ENCODE measurements at places on chromosomes 7 and 10.
A peak's percentile ranks its signal among the peaks of the same experiment; 100 is the strongest.

GRCh38 chr7:132309102-132309805, 267.0 kb downstream of the PLXNA4 start:
- no peak for DNase-seq

GRCh38 chr7:96055717-96056116, 266.2 kb downstream of the SLC25A13 start:
- DNase-seq, result no peak

DNA sequence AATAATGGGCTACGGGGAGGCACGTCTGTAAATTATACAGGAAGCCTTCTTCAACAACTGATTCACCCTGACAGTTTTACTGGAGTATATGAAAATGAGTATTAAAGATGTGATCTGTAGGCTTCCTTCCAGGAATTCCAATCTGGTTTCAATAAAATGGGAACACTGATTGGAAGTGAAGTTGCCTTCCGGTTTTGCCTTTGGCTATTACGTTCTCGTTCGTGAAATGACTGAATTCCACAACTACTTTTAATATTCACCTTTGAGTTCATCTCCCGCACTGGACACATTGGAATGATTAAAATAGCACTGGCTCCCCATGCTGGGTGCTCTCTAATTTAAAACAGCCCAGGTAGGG, 350.1 kb upstream of the MKI67 start:
- no peak for DNase-seq

- no peak for DNase-seq
Measured at GRCh38 chr10:5142199-5142598, 42.8 kb downstream of the AKR1C8 start.

DNA sequence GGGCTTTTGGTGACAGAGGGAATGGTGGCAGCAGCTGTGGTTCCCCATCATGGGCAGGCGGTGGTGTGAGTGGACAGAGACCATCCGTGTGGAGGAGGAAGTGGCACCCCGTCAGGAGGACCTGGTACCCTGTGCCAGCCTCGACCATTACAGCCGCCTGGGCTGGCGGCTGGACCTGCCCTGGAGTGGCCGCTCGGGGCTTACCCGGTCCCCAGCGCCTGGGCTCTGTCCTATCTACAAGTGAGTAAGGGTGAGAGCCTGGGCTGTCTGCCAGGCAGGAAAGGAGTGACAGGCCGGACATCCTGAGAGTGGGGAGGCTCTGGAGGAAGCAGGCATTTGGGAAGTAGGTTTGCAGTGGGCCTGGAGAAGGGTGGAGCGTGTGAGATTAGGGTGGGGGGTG, 2.9 kb upstream of the ZNF467 start:
- no peak for DNase-seq

- DNase-seq, result no peak
Measured at GRCh38 chr10:98899018-98899417, 336.6 kb downstream of the HPSE2 start.

- DNase-seq, result no peak
Measured at GRCh38 chr7:44273681-44274622, 51.4 kb downstream of the CAMK2B start.

DNA sequence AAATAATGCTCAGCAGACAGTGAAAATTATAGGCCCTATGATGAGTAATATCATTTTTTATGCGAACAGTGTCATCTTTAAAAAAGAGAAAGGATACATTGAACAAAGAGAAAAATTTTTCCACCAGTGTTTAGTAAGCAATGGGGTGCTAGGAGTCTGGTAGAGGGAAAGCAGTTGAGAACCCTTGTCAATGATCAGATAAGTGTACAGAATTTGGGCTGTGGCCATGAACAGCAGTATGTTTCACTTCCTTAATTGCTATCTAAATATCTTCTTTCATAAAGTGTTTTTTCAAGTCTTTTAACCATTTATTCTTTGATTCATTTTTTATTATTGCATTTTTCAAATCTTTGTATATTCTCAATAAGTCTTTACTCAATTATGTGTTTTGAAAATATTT, 750.7 kb upstream of the KCND2 start:
- no peak for DNase-seq

DNA sequence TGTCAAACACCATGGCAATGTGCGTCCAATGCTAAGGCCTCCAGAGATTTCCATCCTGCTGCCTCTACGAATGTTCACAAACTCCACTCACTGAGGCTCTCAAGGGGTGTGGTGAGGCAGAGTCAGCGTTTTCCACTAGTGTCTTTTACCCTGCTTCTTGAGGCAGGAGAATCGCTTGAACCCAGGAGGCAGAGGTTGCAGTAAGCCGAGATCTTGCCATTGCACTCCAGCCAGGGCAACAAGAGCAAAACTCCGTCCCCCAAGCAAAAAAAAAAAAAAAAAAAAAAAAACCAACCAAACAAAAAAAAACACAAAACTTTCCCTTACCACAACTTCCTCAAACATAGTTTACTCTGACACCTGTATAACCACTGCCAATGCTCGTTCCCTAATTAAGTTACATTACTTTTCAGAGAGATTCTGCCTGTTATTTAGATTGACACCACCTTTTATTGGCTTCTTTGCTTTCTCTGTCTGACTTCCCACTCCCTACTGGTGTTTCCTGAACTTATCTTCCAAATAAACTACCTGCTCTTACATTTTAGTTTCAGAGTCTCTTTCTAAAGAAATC, 102.1 kb upstream of the ZNF746 start:
- DNase-seq, result no peak

DNA sequence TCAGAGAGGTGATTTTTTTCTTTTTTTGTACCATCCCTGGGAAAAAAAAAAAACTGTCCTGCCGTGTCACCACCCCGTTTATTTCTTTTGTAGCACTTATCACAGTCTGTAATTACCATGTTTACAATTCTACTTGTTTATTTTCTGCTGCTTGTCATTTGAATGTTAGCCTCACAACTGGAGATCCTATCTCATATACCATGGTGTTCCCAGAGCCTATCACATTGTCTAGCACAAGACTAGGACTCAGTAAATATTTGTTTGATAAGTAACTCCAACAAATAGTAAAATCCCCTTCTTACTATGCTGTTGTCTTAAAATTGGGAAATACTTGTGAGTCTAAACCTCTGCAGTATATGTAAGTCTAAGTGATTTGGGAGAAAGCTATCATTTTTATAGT, 36.0 kb downstream of the MKLN1 start:
- no peak for DNase-seq

- no peak for DNase-seq
Measured at GRCh38 chr7:107856806-107857540, 34.0 kb upstream of the DLD start.

- no peak for DNase-seq
Measured at GRCh38 chr10:12489806-12490205, 140.5 kb downstream of the CAMK1D start.

- DNase-seq, result no peak
Measured at GRCh38 chr10:78552261-78552811, 516.4 kb upstream of the ZMIZ1 start.

GRCh38 chr7:28411876-28412662, at the start of gene CREB5:
CREB5 (plus strand) TSS chr7:28412518; CDS start chr7:28412915, 397 bp downstream.
- DNase-seq, result no peak

GRCh38 chr10:10629512-10629911, 388.2 kb upstream of the CELF2 start:
- no peak for DNase-seq

GRCh38 chr7:8176370-8177081, 85.4 kb downstream of the ICA1 start:
- no peak for DNase-seq

DNA sequence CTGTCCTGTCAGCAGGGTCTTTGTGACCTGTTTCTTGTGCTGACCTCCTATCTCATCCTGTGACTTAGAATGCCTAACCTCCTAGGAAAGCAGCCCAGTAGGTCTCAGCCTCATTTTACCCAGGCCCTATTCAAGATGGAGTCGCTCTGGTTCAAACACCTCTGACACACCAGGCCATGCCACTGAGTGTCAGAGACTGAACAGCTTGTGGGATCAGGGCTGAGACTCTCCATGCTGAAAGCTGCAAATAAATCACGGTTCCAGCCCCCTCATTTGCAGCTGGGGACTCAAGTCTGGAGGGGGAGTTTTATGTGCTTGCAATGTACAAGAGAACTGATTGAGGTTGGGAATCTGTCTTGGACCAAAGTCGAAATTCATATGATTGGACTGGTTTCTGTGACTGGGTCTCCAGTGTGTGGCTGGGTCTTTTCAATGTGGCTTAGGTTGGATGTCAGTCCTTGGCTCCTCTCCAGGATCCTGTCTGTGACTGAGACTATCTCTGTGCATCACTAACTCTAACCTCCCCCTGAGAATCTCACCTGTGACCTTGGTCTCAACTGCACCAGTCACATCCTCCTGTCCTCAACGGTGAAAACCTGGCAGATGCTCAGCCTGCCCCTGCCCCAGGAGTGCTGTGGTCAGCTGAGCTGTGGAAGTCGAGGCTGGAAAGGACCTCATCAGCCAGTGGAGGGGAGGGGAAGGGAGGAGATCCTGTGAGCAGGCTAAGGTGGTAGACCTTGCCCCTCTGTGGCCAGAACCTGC, 11.7 kb downstream of the PRF1 start:
- no peak for DNase-seq

DNA sequence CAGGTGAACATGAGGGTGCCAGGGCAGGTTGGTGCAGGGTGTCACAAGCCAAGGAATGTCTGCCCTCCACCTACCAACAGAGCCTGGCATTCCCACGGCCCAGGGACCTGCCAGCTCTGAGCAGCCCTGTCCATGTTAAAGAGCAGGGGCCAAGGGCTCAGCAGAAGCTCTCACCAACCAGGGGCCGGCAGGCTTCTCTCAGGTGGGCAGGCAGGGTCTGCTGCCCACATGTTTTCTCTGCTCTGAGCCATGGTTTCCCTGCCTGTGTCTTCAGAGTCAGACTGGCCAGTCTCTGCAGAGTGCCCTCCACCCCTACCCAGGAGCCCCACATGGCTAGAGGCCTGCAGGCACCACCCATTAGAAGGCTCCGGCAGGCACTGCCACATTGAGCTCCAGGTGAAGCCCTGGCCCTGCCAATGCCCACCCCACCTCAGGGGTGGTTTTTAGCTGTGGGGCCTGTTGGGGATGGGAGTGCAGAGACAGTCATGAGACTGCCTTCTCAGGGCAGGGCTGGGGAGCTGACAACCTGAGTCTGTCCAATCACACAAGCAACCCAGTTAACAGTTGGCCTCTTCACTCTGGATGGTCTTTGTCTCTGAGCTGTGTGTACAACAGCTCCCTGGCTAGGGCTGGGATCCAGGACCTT, 135.9 kb downstream of the ARHGAP22 start:
- no peak for DNase-seq

DNA sequence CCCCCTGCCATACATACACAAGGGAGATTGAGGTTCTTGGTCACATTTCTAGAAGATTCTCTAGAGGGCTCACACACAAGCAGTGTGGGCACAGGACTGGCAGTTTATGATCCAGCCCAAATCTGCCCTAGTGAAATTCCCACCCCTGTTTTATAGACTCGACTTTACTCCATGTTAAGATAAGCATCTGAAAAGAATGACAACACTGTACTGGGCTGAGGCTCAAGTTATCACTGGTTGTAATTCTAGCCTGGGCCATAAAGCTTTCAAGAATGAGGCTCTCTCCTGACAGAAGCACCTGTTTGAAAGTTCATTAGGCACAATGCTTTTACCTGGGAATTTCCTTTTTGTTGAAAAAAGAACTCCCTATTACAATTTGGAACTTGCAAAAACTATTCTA, 195.6 kb upstream of the GLI3 start:
- no peak for DNase-seq

- no peak for DNase-seq
Measured at GRCh38 chr7:44280636-44280992, 44.8 kb downstream of the CAMK2B start.

GRCh38 chr7:45267262-45267661, 109.7 kb downstream of the RAMP3 start:
- DNase-seq, result no peak

- no peak for DNase-seq
Measured at GRCh38 chr7:88091988-88092675, 127.7 kb downstream of the SRI start.

GRCh38 chr7:37216156-37216852, 232.4 kb downstream of the ELMO1 start:
- no peak for DNase-seq

GRCh38 chr7:98774884-98775283, 94.9 kb downstream of the TMEM130 start:
- DNase-seq, result no peak

DNA sequence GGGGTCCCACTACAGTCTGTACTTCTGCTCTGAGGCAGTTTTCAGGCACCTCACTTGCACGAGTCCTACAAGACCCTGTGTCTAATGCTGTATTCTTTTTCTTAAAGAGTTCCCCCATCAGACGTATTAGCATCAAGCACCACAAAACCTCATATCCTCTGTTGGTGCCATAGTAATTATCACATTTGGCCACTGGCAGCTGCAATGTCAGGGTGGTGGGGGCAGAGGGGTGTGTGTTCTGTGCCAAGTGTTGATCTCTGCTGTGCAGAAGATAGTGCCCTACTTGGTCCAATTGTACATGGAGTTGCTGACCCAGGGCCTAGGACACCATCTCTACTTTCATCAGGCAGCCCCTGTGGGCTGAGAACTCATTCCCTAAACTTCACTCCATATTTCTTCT, 20.0 kb upstream of the JAZF1 start:
- DNase-seq, result no peak

- no peak for DNase-seq
Measured at GRCh38 chr7:135748770-135749169, at the start of gene FAM180A. FAM180A (minus strand) TSS chr7:135748813; CDS start chr7:135748580, 233 bp downstream.

DNA sequence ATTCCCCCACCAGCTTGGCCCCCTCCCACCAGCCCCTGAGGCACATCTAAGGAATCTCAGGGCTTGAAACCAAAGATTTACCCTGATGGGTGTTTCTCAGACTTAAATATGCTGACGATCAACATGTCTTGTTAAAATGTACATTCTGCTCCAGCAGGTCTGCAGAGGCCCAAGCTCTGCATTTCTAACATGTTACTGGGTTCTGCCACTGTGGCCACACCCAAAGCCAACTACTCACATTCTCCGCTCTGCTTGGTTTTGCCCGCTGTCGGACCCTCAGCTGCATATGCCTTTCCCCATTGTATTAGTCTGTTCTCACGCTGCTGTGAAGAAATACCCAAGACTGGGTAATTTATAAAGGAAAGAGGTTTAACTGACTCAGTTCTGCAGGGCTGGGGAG, 8.9 kb downstream of the PIP4K2A start:
- DNase-seq, result no peak

DNA sequence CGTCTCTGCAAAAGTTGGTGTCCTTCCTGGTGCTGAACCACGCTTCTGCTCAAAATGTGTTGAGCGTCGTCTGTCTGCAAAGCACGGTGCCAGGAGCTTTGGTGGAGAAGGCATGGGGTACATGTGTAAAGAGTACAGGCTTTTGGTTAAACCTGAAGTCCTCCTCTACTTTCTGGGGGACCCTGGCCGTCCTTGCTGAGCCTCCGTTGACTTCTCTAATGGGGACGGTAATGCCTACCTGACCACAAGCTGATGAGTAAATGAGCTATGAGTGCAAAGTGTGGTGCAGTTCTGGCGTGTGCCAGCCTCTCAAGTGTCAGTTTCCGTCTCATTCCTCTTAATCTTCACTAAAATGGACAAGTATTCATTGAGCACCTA, 527 bp upstream of the HERPUD2 start:
- no peak for DNase-seq

GRCh38 chr10:15703151-15703880, 16.4 kb downstream of the ITGA8 start:
- DNase-seq, result no peak

GRCh38 chr7:36440880-36441279, 51.2 kb downstream of the ANLN start:
- peak; percentile 9 for DNase-seq

- no peak for DNase-seq
Measured at GRCh38 chr7:23115991-23116390, 10.4 kb downstream of the KLHL7 start.
